Cardiac septum (tissue), 1 donor: ENCODE measurements at places on chromosomes 6 and 20.

- no peak for DNase-seq
Observed at GRCh38 chr6:139231206-139231605, 60.6 kb downstream of the TXLNB start.

GRCh38 chr6:93801101-93801847 is 381.9 kb upstream of the EPHA7 start:
- no peak for DNase-seq

DNA sequence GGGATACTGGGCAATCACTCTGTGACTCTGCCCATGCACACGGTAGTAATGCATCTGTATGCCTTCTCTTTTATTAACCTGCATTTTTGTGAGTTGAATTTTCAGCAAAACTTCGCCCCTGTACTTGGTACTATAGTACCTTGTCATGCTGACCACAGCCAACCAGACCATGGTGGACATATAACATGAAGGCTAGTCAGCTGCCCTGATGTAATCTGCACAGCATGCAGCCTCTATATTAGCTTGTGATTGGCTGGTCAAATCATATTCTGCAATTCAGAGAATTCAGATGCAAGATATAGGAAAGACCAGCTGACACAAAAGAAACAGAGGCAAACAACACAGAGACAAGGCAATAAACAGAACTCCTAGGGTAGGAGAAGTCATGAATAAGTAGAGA is 200.9 kb upstream of the JARID2 start:
- DNase-seq = no peak

- DNase-seq = no peak
Observed at GRCh38 chr6:11852061-11852651, 73.6 kb upstream of the ADTRP start.

GRCh38 chr6:169371344-169372127 is 117.9 kb upstream of the THBS2 start:
- no peak for DNase-seq

DNA sequence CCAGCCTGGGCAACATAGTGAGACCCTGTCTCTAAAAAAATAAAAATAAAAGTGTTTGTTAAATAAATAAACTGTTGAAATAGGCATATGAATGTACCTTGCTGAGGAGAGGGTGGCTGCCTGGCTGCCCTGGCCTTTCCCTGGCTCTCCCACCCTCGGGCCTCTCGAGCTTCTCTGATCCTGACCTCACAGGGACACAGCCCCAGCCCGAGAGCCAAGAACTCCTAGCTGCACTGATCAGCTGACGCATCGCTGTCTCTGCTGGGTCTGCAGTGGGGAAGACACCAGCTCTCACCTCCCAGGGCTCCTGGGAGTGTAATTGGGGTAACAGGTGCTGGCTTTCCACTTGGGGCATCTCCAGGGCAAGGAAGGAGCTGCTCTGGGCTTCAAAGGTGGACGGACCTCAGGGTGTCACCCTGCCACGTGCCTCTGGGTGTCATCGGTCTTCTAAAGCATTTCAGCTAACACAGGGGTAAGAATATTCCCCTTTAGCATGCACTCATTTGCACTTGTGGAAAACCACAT is 6.9 kb downstream of the TCF15 start:
- no peak for DNase-seq

DNA sequence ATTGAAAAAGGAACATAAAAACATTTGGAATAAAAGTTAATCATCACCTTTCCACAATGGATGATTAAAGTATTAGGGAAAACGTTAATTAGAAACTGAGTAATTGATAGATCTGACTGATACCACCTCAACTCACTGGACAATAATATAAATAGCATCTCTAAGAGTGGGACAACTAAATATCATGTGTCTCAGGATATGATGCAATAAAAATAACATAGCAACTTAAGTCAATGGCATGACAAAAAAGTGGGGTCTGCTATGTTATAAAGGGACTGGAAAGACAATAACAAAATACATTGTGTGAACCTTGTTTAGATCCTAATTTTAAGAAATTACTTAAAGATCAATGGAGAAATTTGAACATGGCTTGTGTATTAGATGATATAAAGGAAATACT is 10.3 kb downstream of the OR12D1 start:
- DNase-seq = no peak

DNA sequence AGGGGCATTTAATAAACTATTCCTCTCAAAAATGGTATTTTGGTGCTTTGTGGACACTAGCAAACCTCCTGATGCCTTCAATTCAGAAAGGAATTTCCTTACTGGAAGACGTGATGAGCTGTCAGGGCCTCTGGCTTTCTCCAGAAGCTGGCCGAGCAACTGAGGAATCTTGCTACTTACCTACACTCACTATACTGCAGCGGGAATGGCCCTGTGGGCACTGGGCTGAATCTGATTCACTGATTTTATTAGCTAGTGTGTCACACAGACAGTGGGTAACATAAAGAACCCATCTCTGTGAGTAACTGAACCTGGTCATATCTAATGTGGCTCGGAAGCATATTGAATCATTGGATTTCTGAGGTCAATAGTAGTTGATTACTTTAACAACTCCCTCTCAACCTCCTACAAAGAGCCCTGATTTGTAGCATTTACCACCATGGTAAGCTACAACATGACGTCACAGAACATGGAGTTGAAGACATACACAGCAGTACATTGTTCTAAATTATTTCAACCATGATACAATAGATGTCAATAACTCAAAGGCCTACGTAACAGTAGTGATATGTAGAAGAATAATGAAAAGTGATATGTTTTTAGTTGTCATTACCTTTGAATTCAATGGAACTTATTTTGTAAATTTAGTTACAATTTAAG is 232.1 kb downstream of the SYNE1 start:
- no peak for DNase-seq

DNA sequence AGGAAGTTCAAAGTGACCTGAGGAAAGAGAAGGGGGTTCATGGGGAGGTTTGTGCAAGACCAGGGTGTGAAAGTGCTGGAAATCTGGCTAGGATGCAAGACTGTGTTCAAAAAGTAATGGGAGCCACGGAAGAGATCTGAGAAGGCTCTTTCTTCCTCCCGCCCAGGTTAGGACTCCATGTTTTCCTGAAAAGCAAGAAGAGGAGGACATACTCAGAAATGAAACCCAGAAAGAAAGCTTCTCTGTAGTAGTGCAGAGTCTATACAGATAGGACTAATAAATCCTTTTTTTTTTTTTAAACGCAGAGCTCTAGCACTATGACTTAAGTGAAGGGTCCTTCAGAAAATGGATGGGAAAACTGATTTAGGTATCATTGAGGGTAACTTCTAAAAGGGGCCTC is 3.2 kb upstream of the DDO start:
- DNase-seq = no peak

DNA sequence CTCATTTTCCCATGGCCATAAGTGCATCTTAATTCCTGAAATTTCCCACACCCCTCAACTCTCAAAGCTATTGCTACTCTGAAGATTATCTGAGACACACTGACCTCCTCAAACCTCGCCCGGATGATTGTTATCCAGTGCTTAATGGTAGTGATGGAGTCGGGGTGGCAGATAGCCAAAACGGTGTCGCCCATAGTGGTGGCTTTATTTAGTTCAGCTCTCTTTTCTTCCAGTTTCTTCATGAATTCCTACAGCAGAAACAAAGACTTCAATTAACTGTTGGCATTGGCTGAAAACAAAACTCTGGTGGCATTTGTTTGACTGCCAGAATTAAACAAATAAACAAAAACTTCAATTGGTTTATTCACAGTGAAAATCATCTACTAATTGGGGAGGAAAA is 165.4 kb downstream of the DST start:
- no peak for DNase-seq

GRCh38 chr6:121925024-121925423 is 474.4 kb upstream of the HSF2 start:
- DNase-seq = no peak

GRCh38 chr6:72288592-72288991 is 333.3 kb upstream of the KCNQ5 start:
- no peak for DNase-seq

DNA sequence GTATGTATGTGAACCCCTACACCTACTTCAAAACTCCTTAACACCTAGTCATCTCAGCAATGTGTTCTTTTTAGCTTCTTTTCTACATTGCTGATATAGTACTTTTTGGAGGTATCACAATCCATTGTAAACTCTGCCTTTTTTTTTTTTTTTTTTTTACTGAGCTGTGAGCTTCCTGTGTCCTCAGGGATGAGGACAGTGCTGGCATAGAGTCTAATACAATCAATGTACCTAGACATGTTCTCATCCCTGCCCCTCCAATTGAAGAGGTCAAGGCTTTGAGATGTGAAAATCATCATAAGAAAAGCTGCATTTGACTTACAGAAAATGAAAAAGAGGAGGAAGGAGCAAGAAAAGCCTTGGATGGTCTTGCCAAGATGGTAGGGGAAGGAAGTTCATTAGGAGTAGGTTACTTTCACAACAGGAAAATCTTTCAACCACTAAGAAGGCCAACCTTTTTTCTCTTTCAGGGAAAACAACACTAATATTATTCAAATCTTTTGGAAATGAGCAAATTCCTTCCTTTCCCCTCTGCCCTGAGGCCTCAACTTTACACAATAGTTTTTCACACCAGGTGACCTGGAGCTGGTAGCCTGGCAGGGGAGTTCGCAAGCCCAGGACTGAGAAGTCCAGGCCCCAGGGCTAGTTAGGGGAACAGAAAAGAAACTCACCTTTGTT is 2.8 kb upstream of the JARID2 start:
- DNase-seq = peak; percentile 64

- peak; percentile 80 for DNase-seq
Observed at GRCh38 chr6:26156850-26157250, 69.6 kb downstream of the HFE start.

DNA sequence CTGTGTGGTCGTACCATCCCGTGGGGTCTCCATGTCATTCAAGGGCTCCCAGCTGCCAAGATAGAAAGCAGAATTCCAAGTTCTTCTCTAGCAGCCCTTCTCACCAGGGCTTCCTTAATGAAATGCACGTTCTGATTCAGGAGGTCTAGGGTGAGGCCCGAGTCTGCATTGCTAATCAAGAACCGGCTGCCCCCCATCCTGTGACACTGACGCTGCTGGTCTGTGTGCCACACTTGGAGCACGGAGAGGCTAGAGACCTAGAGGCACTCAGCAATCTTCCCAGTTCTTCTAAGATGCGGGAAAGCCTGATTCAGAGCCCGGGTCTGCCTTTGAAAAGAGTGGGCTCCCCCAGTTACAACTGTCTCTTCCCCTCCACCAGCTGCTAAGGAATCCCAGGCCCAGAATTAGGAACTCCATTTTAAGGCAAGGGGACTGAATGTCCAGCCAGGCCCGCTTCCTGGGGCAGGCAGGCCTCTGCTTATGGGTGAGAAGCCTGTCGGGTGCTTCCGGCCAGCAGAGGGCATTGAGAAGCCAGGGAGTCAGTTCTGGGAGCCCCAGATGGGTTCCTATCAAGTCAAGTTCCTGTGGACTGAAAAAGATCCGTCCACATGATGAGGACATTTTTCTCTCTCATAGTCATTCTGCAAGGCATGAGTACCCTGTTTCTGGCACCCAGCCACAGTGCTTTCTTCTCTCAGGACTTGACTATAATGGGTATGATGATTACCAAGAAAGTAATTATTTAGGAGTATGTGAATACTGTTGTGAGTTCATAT is 69.8 kb upstream of the RIN2 start:
- DNase-seq = peak; percentile 86

DNA sequence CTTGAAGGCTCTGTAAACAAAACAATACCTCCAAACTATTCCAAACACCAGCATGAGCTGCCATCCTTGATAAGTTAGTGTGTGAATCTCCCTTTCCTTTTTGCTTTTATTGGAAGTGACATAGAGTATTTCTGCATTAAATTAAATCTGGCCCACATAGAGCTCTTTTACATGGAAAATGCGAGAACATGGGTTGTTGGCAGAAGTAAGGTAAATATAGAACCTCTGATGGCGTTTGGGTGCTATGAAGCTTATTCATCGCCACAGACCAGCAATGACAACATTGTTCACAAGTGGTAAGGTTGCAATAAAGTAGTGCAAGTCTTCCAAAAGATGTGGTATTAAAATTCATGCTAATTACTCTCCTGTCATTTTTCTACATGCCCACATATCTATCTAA is 445.8 kb upstream of the JAG1 start:
- DNase-seq = no peak

DNA sequence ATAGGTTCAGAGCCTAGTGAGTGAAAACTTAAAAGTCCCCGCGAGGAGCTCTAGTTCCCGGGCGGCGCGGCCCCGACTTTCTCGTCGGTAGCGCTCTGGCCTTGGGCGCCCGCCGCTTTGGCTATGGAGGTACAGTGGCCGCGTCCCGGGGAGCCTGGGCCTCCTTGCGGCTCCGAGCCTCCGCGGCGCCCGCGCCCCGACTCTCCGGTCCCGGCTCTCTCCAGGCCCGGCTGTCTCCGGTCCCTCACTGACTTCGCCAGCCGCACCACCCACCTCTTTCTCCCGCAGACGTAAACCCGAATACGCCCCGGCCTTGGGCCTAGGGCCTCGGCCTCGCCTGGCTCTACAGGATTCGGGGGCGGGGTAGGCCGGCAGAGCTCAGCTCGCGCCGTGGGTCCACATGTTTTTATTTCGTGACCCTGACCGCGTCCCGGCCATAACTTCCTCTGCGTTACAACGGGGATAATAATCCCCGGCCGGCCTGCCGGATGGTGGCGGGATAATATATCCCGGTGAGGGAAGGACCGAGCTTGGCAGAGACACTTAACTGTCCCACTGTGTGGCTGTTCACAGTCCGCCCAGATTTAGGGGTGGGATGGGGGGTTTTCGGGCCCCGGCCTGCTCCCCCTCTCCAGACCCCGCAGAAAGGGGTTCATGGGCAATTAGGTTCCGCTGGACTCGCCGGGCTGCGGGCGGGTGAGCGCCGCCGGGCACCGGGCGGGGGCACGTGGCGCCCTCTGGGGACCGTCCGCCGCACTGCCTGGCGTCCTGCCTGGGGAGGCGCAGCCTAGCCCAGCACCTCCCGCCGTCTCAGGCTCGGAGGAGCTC is 10.0 kb upstream of the TBX18 start:
- peak; percentile 75 for DNase-seq

DNA sequence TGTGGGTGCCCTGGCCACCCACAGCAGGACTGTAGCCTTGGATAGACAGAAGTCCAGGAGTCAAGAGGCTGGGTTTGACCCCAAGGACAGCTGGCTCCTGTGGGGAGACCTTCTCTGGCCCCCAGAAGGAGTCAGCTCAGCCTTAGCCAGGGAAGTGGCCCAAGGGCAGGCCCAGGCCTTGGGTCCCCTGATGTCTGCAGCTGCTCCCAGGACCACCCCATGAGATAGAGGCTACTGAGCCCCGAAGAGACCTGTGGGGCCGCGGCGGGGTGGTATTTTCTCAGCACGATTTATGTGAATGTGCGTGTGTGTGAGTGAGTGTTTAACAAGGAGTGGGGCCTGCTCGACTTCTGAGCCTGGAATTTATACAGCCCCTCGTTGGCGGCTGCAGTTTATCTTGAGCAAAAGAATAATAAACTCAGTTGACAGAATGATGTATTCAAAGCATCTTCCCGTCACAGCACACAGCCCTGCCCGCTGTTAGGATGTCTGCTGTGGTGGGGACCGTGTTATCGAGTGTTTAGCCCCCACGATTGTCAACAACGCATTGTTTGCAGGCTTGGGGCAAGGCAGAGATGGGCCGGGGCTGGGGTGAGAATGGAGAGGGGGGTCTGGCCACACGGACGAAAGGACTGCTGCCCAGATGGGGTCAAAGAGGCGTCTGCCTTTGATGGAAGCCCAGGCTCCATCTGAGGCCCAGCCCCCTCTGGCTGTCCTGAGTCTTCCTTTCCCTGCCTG is 163.3 kb downstream of the VEGFA start:
- peak; percentile 43 for DNase-seq

GRCh38 chr20:23159256-23159946 is 73.3 kb upstream of the CD93 start:
- DNase-seq = no peak
